ENCODE measurements at places on chromosomes 13 and 19. TPM values are rescaled to one million over a fixed set of nuclear protein-coding genes. Genes with fewer than 3 reads are reported as not detected.

APOC1 gene
- 10.8 TPM for total RNA-seq

ZNF506 gene
- 26.4 TPM for total RNA-seq

ARL11 gene
- total RNA-seq: not detected

SYNGR4 gene
- total RNA-seq: not detected

AMER2 gene
- 0.14 TPM for total RNA-seq

JSRP1 gene
- total RNA-seq: 5.6 TPM

LRRC4B gene
- 1.4 TPM for total RNA-seq

CYP2A7 gene
- total RNA-seq: not detected

KLF1 gene
- 0.32 TPM for total RNA-seq

RYR1 gene
- 1.1 TPM for total RNA-seq

RXFP2 gene
- not detected for total RNA-seq

ATP4B gene
- not detected for total RNA-seq

EHD2 gene
- 93.1 TPM for total RNA-seq

CEACAM7 gene
- total RNA-seq: 2,497 TPM

CD37 gene
- total RNA-seq: 24.0 TPM

NMRK2 gene
- total RNA-seq: not detected

Measured in transverse colon (tissue), 4 donors.